D721Med (cell line): ENCODE measurements at places on chromosomes 1 and 21.

GRCh38 chr1:244782056-244782455, 53.4 kb upstream of the COX20 start:
- no peak for DNase-seq

- peak; percentile 62 for DNase-seq
Measured at GRCh38 chr1:9687120-9687873, 35.8 kb downstream of the PIK3CD start.

- DNase-seq, result no peak
Measured at GRCh38 chr1:167916766-167917511, 3.0 kb upstream of the ADCY10 start.

DNA sequence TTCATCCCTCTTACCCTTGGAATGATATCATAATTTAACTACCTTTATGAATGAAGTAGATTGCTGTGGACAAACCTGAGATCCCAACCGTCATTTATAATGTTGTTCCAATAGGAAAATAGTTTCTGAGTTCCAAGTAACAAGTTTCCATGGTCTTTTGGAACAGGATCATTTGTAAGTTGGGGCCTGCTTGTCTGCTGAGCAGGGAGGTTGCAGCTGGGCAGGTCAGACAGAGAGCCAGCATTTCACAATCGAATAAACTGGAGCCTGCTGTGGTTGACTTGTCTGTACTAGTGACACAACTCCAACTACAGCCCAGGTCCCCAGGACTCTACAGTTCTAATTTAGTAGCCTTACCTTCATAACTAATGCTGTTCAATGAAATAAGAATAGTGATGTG, 18.6 kb upstream of the RALGPS2 start:
- no peak for DNase-seq

DNA sequence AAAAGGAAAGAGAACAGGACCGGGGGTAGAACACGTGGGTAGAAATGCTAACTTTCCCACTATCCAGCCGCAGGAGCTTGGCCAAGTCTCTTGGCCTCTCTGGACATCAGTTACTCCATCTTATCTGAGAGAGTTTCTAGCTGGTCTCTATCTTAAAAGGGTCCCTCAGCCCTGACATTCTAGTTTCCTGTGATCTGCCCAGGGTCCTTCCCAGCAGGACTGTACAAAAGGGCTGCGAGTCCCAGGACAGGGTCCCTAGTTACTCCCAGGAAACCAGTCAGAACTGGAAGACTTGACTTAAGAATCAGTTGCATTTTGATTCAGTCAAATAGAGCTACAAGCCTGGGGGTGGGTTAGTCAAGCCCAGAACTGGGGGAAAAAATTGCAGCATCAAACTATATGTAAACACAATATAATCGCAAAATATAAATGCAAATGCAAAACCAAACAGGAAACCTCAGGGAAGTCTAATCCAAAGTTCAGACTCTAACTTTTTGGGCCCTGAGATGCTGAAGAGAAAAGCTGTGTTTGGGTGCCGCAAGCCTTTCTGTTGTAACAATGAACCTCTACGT, 2.9 kb downstream of the ASAP3 start:
- no peak for DNase-seq

GRCh38 chr1:230868736-230869385, 540 bp upstream of the C1orf198 start:
- DNase-seq, result no peak

GRCh38 chr1:18107369-18108298, at the start of gene IGSF21:
TSS of gene IGSF21 (plus strand) at chr1:18107798. CDS start at chr1:18108129, 331 bp downstream.
- DNase-seq, result peak; percentile 45

DNA sequence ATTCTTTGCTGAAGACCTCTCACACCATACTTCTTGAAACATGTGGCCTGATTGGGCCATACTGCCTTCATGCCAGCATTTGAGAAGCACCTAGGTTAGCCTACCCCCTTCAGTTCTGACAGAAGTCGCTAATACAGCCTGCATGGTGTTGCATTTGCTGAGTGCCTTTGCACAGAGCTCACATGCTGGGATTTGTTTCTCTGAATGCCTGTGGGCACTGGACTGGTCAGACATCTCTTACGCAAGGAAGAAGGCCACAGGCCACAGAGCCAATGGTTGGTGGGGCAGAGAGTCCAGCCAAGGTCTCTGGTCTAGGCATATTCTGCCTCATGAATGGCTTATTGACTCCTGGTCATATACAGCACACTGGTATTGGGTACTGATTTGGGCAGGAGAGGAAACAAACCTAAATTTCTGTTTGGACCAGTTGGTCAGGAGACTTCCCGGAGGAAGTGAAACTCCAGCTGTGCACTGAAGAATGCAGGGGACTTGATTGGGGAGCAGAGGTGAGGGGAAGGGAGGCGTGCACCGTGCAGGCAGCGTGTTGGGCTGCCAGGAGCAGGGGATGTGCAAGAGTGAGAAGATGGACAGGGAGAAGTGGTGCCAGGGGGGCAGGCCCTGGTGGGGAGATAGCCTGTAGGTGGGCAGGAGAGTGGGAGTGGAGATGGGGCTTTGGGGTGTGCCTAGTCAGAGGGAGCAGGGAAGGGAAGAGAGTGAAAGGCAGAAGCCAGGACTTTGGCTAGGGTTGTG, 18.1 kb downstream of the URB2 start:
- DNase-seq, result no peak

GRCh38 chr1:67348586-67349252, 41.0 kb downstream of the IL12RB2 start:
- DNase-seq, result no peak

DNA sequence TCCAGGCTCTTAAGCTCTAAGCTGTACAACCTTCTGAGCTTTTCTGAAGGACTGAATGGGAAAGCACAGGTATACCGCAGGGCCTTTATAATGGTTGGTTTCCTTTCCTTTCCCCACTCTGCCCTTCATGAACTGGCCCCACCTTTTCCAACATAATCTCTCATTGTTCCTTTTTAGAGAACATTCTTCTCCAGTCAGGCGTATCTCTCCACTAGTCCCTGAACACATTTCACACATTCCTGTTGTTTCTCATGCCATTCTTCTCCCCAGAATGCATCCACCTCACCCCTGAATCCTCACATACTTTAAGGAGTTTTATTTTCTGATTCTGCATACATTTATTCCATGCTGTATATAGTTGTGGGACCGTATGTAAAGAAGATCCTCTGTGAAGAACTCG, 41.3 kb downstream of the PGM1 start:
- no peak for DNase-seq

DNA sequence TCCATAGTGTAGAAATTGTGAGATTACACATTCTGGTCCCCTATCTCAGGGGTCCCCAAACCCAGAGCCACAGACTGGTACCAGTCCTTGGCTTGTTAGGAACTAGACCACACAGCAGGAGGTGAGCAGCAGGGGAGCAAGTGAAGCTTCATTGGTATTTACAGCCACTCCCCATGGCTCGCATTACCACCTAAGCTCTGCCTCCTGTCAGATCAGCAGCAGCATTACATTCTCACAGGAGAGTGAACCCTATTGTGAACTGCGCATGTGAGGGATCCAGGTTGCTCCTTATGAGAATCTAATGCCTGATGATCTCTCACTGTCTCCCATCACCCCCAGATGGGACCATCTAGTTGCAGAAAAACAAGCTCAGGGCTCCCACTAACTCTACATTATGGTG, 229.7 kb upstream of the IRF2BP2 start:
- no peak for DNase-seq

DNA sequence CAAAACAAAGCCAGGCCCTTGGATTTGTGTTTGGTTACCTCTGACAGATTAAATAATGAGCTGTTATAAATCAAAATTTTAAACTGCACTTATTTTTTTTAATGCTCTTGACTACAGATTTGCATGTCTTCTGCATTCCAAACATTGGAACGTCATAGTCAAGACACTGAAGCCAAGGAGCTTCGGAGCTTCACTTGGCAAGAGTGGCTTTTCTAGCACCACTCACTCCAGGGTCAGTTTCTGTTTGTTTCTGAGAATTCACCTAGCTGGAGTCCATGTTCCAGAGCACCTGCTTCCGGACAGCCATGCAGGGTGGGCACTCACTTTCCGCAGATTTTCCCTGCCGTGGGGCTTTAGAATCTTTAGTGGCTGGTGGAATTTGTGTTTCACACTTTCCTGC, 202.9 kb downstream of the ZP4 start:
- no peak for DNase-seq

DNA sequence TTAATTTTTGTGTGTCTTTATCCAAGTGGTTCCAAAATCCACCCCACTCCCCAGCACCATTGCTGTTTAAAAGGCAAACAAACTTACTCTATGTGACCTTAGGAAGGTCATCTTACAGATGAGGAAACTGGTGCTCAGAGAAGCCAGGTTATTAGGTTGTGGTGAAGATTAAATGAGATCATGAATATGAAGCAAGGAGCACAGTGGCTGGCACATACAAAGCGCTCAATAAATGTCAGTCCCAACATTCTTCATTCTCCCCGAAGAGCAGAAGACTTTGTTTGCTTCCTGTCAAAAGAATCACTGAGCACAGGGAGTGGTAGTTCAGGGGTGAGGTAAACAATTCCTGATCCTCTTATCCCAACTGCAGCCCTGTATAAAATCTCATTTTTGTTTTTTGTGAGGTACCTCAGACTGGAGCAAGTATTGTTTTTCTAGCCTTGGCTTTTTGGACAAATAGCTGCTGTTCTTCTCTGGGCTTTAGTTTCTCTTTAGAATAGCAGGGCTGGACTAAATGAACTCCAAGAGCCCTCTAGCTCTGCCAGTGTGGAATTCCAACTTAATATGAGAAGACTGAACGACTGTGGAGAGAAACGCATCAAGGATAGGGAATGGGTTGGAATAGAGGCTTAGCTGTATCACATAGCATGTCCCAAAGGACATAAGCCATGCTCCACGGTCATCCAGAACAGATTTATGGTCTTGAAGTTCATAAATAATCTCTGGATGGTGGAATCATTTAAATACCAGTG, 455.3 kb upstream of the USP24 start:
- no peak for DNase-seq

DNA sequence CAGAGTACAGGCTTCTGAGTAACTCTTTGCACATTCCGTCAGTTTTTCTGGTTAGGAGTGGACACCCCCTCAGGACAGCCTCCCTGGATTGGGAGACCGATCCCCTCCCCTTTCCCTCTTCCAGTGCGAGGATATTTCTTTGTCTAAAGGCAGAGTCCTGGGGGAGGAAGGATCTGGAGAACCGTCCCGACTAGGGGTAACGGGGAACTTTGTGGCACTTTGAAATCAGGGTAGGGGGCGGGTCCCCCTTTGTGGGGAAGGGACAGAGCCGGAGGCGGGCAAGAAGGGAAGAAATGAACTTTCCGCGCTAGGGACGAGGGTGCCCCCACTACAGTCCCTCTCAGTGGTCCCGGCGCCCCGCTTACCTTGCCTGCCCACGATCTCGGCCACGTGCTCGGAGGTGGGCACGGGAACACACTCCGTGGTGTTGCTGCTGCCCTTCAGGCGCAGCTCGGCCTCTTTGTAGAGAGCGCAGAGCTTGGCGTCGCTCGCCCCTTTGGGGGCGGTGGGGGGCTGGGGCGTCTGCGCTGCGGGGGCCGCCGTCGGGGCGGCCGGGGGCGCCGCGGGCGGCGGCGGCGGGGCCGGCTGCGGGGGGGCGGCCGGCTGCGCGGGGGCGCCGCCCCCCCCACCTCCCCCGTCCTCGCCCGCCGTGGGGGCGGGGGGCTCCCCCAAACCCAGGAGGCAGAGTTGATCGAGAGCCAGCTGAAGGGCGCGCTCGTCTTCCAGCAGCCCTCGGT, 917 bp downstream of the MEX3A start:
- DNase-seq, result no peak

DNA sequence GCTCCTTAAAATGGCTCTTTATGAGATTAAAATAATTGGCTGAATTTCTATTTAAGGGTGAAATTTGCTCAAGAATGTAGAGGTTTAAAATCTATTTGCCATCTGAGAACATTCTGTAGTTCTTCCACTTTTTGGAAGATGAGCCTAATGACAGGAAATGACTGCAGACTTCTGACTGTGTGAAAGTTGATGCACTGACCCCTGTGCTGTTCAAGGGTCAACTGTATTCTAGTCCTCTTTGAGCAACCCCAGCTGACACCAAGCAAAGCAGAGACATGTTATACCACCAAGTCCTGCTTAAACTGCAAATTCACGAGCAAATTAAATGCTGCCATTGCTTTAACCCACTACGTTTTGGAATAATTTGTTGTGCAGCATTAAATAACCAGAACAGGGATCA, 26.6 kb downstream of the DDAH1 start:
- DNase-seq, result no peak

GRCh38 chr21:32578107-32578691, 7.1 kb downstream of the TCP10L start:
- no peak for DNase-seq

DNA sequence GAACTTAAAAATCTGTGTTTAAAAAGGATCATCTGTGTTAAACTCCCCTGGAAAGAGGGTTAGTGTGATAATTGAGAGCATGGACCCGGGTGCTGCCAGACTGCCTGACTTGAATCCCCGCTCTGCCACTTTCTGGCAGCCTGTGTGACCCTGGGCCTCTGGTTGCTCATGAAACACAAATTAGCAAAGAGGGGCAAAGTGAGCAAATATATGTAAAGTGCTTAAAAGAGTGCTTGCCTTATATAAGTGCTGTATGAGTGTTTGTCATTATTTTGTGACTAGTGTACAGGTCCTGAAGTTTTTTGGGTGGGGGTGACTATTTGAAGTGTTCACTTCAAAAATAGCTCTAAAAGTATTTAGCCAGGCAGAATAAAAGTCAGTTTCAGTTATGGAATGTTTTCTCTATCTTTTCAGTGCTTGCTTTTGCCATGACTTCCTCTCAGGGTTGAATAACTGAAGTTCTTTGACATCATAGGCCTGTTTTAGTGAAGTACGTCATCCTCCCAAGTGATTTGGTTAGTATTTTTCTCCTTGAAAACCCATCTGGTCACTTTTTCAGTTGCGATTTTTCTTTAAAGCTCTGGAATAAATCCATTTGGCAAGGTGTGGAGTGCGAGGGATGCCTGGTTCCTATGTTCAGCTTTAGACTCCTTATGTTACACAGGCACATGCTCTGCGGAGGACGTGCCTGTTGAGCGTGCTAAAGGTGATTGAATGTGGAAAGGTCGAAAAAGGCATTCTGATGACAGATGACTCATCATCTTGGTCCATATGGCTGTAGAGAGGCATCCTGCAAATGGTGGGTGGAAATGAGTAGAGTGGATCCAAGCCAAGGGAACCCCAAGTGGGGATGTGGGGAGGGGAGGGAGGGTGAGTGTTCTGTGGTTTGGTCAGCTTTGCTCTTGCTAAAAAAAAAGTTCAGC, 47.8 kb downstream of the AK4 start:
- DNase-seq, result no peak

GRCh38 chr1:84709131-84709530, 18.9 kb upstream of the SSX2IP start:
- no peak for DNase-seq

DNA sequence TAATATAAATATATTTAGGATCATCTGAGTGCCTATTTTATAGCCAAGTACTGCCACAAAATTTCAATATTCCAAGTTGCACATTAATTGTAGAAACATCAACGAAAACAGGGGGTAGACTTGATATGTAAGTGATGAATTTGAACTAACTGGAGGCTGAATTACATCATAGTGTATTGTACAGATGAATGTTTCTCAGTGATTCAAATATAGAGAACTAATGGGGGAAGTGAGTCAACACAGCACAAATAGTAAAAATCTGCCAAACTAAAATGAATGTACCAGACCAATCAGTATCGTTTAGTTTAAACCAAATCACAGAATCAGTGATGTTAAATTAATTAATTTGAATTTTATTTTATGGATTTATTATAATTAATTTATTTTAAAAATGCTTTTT, 42.8 kb downstream of the RTCA start:
- no peak for DNase-seq

- DNase-seq, result no peak
Measured at GRCh38 chr1:183942933-183943693, 94.4 kb downstream of the COLGALT2 start.
